ENCODE measurements at places on chromosomes 6 and 20. TPM values are rescaled to one million over a fixed set of nuclear protein-coding genes. Genes with fewer than 3 reads are reported as not detected.

Gene RPS21
- 8,235 TPM for total RNA-seq

GRCh38 chr20:5128886-5129285, 2.1 kb downstream of the CDS2 start:
- no peak for DNase-seq

- DNase-seq: no peak
These were observed 10.1 kb downstream of the PPP1R3G start for GRCh38 chr6:5095236-5095635.

DNA sequence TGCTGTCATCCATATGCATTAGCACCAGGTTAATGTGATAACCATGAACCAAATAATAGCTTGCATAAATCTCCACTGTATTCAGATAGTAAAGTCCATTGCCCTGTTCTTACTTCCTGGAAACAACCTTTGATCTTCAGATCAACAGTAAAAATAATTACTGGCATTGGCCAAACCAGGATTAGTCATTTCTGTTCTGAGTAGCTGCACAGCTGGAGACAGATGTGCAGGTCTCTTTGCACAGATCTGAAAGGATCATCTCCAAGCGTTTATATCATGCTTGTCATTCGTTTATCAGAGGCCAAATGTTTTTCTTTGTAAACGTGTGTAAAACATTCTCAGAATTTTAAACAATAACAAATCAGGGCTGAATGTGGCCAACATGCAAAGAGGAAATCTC, 134.4 kb upstream of the HMGCLL1 start:
- DNase-seq: no peak

Gene SPAG4
- total RNA-seq: 5.5 TPM

DNA sequence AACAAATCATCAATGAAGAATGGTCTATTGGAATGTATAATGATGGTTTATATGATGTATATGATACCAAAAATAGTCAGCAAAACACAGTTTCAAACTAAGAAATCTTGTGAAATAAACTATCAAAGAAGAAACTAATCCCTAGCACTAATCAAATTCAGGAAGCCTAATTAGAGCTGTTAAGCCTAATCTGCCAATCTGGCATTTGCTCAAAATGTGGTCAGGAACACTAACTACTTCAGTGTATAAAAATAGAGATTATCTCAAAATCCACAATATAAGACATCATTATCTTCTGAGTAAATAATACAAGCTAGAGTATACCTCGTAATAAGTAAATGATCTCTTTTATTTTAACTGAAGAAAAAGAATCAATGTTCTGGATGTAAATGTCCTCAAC, 12.8 kb upstream of the AKAP7 start:
- DNase-seq: no peak

- DNase-seq: no peak
These were observed 29.0 kb upstream of the BCLAF1 start for GRCh38 chr6:136318676-136319075.

GRCh38 chr6:108588586-108588985, 27.9 kb downstream of the FOXO3 start:
- DNase-seq: no peak

Gene OR12D3
- total RNA-seq: not detected

DNA sequence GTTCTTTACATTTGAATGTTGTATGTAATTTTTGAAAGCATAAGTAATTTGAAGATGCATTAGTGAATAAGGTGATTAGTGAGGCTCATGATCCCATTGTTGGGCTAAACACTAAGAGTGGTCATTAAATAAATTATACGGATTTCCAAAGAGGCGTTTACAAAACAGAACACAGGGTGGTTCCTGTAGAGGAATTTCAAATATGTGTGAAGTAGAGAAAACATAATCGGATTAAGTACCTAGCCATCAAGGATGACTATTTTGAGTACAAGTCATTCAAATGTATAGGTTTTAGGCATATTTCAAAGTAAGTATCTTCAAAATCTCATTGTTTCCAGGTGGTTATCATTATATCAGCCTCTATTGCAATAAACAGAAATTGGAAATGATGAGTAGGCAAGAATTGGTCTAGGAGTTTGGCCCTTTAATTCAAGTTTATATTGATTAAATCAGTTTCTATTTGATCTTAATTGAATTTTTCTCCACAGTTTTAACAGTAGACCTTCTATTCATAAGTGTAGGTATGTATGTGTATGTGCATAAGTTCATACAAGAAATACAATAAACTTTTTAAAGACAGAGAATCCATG, 94.8 kb downstream of the MYLK4 start:
- no peak for DNase-seq

Gene AFDN
- total RNA-seq: 83.6 TPM

- no peak for DNase-seq
These were observed 45.0 kb upstream of the TRIM26 start for GRCh38 chr6:30258204-30258603.

- DNase-seq: no peak
These were observed 66.5 kb upstream of the SLC35F1 start for GRCh38 chr6:117840541-117840983.

- no peak for DNase-seq
These were observed 4.5 kb downstream of the DSP start for GRCh38 chr6:7546020-7546369.

DNA sequence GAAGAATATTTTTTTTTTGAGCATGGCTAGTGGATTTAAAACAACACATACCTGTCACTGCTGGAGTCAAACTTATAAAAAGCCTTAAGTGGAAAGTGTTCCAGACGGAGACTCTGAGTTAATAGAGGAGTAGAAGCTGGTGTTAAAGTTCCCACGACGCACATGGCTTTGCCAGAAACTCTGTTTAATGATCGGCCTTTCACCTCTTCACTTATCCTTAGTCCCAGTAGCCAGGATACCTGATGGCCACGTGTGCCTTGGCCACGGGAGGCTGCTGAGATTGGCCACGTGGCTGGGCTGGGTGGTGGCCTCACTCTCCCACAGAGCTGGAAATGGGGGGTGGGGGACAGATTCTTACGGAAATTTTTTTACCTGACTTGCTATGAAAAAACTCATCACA, 333.1 kb downstream of the ZFAND3 start:
- DNase-seq: no peak

GRCh38 chr20:23655491-23656211, 17.9 kb upstream of the CST3 start:
- peak; percentile 85 for DNase-seq

Gene MAFB
- total RNA-seq: 43.3 TPM

Gene FAM162B
- total RNA-seq: 4.6 TPM

Gene VGLL2
- not detected for total RNA-seq

- no peak for DNase-seq
These were observed 1.9 kb downstream of the MKKS start for GRCh38 chr20:10432079-10432478.

DNA sequence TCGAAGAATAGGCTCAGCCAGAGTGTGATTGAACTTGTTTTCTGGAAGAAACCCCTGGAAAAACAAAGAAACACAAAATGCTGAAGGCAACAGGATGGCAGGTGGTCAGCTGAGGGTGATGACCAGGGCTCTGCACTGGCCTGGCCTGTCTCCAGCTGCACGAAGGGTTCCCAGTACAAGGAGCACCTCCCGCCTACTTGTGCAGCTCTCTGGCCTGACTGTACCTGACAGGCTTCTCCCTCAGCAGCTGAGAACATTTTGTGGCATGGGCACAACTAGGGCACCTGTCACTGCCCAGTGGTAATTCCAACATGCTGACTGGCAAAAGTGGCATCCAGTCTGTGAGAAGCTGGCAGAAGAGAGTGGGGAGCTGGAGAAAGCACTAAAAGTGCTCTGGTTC, 38.8 kb upstream of the EMILIN3 start:
- no peak for DNase-seq

Gene BPIFA2
- not detected for total RNA-seq

DNA sequence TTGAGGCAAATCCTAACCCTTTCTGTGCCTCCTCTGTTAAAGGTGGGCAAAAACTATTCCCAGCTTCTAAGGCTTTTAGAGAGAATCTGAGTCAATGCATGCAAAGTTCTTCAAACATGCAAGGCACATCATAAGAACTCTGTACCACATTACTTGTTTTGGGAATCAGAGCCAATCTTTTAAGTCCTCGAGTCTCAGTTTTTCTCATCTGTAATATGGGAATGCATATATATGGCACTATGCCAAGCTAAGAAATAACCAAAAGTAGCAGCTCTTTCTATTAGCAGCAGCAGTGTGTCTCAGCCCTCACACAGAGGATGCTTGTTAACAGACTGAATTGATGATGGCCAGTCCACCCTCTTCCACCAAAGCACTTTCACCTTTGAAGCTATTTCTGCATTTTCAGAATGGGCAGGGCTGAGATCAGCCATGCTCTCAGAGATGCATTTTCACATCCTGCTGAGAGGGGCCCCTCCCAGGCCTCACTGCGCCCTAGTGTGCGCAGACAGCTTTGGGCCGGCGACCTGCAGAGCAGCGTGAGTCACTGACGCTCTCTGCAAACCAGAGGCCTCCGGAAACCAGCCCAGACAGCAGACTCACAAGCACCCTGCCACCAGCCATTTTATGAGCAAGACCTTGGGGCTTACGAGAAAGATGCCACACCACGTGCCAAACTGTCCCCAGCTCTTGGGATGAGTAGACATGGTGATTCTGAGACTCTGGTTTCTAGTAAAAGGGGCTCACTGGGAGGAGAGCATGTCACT, 138.0 kb downstream of the NFATC2 start:
- DNase-seq: no peak

Gene FRS3
- total RNA-seq: 4.9 TPM

DNA sequence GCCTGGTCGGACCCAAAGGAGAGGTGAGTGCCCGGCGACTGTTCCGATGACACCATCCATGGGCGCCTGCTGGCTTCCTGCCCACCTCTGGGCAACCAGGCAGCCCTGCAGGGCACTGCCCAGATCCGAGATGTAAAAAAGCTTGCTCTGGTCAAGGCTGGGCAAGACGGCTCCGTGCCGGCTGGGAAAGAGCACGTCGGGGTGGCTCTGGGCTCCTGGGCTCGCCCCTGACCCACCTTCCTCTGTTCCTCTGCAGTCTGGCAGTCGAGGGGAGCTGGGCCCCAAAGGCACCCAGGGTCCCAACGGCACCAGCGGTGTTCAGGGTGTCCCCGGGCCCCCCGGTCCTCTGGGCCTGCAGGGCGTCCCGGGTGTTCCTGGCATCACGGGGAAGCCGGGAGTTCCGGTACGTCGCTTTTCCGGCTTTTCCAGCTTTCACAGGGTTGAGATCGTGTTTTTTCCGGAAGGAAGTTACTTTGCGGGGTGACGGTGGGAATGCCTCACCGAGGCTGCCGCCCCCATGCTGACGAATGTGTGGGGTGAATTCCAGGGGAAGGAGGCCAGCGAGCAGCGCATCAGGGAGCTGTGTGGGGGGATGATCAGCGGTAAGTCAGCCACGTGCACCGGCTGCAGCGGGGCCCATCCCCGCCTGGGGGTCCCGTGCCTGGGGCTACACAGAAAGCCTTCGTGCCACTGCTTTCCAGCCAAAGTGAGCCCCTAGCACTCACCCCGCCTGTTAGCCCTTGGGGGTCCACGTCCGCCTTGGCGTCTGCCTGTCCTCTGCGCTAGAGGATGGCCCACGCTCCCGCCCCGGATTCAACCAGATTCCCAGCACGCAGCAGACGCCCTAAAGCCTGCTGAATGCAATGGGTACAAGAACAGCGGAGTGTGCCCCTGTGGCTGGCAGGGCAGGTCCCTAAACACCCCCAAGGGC, 19.3 kb downstream of the COL9A3 start:
- DNase-seq: peak; percentile 65

- no peak for DNase-seq
These were observed 150.9 kb downstream of the DST start for GRCh38 chr6:56491606-56492328.

DNA sequence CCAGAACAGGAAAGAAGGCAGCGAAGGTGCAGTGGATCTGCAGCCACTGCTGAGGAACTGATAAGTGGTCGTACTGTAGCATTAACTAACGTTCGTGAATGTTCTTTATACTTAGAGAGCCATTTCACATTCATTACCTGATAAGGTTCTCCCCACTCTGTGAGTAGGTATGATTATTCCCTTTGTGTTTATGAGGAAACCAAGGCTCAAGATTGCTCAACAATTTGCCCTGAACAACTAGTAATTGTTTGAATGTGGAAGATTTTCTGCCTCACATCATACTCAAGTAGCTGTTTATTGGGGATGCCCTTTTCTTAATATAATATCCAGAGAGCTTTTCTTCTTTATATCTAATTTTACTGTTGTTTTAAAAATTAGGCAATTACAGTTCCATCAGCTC, 24.9 kb upstream of the ELOVL5 start:
- no peak for DNase-seq

Gene ANKRD60
- not detected for total RNA-seq

Gene BPI
- total RNA-seq: 0.99 TPM

DNA sequence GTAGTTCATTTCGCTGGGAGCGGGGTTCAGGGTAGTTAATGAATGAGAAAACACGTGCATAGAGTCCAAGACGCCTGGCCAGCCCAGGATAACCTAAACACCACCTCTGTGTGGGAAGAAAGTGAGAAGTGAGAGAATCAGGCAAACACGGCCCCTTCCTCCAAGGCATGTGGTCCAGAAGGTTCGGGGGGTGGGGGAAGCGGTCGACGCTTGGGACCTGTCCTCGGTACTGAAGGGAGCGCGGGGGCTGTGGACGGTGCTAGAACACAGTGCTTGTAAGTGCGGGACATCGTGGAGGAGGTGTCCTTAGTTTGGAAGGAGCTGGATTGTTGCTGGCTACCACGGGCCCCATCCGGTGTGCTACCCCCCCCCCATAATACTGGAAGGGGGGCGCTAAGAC, 1.7 kb upstream of the VSTM2L start:
- DNase-seq: no peak

DNA sequence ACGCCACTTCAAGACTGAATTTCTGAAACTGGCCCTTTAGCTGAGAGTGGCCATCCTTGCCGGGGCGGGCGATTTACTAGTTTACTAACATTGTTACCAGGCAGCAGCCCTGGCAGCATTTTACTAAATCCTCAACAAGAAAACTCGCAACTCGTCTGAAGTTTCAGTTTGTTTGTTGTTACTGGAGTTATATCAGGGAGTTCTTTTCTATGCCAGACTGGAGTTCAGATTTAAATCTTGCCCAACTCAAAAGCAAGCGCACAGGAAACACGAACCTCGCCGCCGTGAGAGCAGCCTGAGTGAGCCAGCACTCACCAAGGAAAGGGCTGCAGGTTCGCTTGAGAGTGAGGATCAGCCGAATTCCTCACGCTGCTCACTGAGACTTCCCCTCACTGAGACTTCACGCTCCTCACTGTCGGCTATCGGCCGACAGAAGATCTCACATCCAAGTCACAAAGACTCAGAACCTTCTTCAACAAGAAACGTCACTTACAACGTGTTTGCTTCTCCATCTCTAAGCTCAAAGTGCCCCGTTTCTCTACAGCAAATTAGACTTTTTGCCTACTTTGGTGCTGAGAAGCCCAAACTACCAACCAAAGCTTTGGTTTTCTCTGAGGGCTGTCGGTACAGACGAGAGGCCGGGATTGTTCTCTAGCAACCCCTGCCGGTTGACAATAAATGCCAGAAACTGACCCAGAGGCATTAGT, 78.9 kb downstream of the OLIG3 start:
- DNase-seq: peak; percentile 71

- no peak for DNase-seq
These were observed 99.2 kb downstream of the HIVEP1 start for GRCh38 chr6:12111363-12111670.
